ENCODE measurements at places on chromosomes 6 and 20.

DNA sequence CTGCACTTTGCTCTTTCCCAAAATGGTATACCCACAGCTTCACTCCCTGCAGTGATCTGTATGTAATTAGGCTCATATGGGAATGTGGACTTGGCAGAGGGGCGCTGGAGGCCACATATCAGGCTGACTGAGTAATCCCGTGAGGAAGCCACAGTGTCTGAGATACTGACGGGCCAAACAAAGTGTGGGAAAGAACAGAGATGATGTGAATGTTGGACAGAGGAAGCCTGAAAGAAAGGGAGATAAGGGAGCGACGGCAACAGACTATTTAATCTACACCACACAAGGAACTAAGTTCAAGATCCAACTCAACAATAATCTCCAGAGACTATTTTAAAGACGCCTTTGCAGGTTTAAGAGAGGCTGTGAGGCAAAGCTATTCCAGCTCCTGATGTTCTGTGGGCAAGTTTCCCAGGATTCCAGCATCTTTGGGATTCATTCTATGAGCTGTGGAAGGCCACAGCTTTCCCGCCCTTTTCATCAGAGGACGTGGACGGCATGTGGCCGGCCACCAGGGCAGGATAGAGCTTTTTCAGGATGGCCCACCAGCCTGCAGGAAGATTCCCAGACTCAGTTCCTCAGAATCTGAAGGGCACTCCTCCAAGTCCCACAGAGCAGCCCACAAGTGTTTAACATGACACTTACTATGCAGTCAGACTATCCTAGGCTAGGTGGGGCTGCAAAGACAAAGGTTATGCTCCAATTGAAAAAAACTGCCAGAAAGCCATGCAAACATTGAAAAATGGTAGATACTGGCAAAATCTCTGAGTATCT lies 237.5 kb downstream of the ATXN1 start:
- peak; percentile 85 for DNase-seq

- DNase-seq: no peak
These were observed 190.2 kb downstream of the DTNBP1 start for GRCh38 chr6:15472621-15473020.

DNA sequence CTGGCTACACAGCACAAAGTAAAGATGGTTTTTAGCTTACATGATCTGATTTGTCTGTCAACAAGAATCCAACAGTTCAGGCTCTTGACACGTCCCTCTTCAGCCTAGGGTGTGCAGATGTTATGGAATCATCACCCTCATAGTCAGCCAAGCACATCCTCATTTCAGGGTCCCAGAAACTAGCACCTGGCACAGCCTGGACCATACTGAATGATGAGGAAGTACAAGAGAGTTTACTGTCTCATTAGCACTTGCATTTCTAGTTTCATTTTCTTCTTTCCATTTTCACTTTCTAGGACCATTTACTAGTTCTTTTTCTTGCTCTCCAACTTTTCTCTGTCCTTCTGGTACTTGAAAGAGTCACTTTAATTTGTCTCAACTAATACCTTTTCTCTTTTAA lies 6.5 kb downstream of the RIPOR2 start:
- DNase-seq: no peak

- peak; percentile 48 for DNase-seq
These were observed 151.1 kb downstream of the KHDC1L start for GRCh38 chr6:73074175-73074574.

GRCh38 chr6:40054602-40055001 lies 120.3 kb upstream of the MOCS1 start:
- peak; percentile 2 for DNase-seq

DNA sequence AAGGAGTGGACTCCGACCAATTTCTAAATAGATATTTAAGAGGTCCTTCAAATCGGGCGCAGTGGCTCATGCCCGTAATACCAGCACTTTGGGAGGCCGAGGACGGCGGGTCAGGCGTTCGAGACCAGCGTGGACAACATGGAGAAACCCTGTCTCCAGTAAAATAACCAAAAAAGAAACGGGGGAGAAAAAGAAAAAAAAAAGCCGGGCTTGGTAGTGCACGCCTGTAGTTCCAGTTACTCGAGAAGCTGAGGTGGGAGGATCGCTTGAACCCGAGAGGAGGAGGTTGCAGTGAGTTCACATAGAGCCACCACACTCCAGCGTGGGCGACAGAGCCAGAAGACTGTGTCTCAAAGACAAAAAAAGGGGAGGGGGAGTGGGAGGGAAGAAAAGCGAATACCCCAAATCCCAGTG lies 53.3 kb upstream of the HFE start:
- DNase-seq: no peak

DNA sequence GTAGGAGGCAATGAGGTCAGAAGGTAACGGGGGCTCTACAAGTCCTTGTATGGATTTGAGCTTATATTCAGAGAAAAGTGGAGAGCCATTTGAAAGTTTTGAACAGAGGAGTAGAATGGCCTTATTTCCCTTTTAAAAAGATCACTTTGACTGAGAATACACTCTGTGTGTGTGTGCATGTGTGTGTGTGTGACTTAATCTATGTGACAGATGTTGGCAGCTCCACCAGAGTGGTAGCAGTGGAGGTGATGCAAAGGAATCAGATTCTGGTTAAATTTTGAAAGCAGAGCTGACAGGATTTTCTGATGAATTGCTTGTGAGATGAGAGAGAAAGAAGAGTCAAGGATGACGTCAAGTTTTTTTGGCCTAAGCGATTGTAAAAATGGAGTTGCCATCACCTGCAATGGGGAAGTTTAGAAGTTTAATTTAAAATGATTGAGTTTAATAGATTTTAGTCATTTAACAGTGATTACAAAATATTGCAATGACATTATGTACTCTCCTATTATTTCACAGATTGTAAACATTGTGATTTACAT lies 172.2 kb upstream of the HEY2 start:
- no peak for DNase-seq

- DNase-seq: peak; percentile 99
These were observed 41.0 kb downstream of the ZMYND8 start for GRCh38 chr20:47315339-47316056.

DNA sequence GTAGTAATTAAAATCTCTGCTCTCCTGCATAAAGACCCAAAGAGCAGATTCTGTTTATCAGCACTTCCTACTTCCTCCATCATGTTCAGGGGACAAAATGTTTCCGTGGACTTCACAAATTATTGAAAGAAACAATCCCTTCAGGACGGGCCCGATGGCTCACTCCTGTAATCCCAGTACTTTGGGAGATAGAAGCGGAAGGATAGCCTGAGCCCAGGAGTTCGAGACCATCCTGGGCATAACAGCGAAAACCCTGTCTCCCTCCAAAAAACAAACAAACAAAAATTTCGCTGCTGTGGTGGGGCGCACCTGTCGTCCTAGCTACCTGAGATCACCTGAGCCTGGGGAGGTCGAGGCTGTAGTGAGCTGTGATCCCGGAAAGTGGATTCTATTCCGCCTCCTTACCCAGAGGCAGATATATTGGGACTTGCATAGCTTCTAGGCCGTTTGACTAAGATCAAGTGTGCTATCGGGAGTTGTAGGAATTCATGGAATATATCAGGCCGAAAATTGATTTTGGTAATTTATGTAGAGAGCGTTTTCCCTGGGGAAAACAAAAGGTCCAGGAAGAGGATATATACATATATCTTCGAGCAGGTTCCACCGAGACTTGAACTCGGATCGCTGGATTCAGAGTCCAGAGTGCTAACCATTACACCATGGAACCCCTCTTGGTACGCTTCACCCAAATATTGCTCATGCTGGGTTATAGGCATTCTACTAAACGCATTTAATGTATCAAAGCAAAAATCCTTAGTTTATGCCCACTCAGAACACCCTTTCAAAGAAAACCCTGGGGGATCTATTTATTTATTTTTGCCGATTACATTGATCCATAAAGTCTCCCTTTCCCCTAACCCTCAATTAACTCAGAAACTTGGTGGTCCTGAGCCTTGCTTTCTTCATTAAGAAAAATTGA lies 74.5 kb upstream of the ZNF184 start:
- DNase-seq: peak; percentile 82

DNA sequence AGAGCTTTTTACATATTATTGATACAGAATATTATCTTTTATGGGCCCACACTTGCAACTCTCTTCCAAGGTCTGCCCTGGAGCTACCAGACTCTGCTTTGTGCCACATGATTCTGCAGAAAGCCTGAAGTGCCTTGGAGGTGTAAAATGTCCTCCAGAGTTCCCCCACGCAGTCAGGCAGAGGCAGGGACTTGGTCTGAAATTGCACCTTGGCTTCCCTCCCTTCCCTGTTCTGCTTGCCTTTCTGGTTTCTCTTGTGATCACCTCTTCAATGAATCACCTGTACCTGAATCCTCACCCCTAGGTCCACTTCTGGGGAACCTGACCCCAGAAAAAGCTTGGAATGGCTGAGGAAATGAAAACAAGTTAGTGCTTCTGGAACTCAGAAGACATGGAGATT lies 43.0 kb upstream of the TGM2 start:
- DNase-seq: no peak
